ENCODE measurements at places on chromosomes 12 and 14.

- DNase-seq: no peak
Measured at GRCh38 chr12:11705010-11705409, 55.5 kb downstream of the ETV6 start.

- DNase-seq: peak; percentile 80
Measured at GRCh38 chr14:77181603-77182437, at the start of gene TMEM63C. Gene TMEM63C (plus strand): TSS chr14:77181798. CDS start chr14:77218814, 37,016 bp downstream.

DNA sequence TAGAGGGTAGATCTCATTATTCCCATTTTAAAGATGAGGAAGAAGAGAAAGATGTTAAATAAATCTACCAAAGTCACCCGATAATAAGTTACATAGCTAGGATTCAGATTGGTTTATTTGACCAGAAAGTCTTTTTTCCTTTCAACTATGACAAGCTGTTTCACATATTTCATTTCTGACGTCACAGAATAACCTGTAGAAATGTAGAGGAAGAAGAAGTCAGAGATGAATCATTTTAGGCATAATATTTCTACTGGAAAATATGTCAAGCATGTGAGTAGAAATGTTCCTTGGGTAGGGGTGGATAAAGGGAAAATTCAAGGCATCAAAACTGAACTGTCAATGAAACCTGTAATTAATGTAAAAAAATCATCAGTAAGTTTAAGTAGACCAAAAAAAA lies 107.0 kb downstream of the MGST1 start:
- no peak for DNase-seq

- DNase-seq: no peak
Measured at GRCh38 chr12:106714926-106715325, 59.6 kb upstream of the RIC8B start.

DNA sequence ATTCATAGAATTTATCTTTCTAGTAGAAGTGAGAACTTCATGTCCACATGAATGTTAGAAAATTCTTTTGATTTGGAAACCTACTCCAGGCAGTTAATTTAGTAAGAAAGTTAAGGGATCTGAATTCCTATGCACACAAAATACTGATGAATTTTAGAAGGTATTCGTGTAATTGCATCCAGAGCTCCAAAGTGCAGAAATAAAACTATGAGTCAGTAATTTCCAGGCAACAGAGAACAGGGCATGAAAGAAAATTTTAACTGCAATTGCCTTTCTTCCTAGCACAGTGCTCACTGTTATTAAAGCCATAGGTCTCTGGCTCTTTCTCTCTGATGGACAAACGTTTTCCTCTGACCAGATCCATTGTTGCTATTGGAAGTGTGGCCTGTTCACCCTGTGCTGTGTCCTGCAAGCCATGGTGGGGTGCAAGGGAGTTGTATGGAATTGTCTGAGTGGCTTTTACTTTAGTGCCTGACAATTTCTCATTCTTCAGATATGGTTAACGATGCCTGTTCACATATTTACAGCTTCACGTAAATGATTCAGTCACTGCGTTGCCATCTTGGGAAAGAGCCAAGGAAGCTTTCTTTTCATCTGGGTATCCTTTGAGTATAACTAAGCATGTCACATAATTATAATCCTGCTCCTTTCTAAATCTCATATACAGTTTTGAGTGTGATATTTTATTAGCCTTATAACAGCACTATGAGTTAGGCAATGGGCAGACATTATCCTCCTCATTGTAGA lies 145.1 kb downstream of the ACSS3 start:
- DNase-seq: no peak

DNA sequence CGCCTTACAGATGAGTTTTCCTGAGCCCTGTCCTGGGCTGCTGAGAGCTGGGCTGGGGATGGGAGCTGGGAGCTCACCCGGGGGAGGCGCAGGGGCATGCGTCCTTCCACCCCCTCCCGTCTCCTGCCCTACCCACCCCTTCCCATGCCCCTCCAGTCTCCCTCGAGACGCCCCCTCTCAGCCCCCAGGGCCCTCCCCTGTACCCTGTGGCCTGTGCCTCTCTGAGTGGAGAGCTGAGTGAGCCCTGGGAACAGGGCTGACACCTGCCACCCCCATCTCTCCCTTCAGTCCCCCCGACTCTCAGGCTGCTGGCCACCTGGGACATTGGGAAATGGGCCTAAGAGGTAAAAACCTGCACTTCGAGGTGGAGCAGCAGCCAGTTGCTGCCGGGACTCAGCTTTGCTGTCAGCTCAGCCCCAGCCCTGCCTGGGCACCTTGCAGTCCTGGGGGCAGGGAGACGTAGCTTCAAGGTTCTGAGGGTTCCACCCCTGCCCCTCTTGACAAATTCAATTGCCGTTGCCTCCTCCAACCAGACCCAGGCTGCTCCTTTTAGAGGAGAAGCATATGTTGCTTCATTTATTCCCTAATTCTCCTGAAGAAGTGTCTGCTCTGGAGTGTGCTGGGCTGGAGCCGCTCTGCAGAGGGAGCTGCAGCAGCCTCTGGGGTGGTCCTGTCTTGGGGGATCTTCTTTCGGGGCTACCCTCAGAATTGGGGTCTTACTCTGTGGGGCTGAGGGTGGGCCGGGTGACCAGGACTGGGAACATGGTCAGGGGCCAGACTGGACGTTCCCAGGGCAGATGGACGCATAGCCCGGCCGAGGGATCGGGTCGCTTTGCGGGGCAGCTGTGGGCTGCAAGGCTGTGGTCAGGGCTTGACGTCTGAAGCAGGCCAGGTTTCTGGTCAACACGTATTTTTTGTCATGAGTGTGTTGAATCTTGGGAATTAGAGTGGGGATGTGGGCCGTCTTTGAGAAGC lies 141.4 kb downstream of the ADGRD1 start:
- no peak for DNase-seq

DNA sequence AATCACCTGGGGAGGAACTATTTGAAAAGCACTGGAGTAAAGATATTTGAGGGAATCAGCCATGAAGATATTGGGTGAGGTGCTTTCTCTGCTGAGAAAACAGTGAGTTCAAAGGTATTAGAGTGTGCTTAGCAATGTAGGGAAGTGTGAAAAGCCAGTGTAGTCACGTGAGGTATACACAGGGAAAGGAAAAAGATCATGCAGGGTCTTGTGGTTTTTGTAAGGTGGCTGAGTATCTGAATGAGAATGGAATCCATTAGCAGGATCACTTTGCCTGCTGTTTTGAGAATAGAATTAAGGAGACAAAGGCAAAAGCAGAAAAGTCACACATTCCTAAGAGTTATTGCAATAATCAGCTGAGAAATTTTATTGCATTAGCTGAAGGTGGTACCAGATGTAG lies 193.0 kb downstream of the PIK3C2G start:
- DNase-seq: no peak

DNA sequence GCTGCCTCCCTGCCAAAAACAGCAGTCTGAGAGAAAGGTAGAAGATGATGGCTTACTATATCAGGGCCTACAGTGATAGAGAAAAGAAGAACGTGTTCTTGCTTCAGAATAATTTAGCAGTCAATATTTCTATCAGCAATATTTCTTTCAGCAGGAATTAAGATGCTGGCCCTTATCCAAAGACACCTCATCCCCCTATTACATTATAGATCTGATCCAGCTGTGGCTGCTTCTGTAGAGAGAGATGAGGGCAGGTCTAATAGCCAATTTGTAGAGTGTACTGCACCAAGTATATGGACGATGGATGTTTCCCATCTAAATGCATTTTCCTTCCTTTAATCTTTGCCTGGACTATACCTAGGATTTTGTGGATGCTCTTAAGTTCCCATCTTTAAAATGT lies 451.7 kb downstream of the NPAS3 start:
- no peak for DNase-seq

All from NCI-H2081 treated with DMSO at 0.1 percent for 48 hours (cell line).